ENCODE measurements at places on chromosomes 3 and 15.

DNA sequence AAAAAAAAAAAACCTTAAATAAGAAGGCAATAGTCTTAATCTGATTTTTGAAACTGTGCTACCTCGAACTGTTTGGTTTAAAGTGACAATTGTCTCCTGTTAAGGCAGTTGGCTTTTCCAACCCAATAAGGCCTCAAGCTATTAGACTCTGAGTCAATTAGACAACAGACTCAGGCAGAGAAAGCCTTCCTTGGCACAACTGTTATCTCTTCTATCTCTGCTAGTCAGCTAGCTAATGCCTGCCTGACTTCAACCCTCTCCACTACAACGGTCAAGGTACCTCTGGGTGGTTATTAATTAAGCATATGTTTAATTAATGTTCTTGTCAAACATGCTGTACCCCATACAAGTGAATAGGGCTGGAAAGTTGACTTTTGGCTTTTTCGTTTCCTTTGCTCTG, 110.2 kb upstream of the NLGN1 start:
- DNase-seq: no peak

DNA sequence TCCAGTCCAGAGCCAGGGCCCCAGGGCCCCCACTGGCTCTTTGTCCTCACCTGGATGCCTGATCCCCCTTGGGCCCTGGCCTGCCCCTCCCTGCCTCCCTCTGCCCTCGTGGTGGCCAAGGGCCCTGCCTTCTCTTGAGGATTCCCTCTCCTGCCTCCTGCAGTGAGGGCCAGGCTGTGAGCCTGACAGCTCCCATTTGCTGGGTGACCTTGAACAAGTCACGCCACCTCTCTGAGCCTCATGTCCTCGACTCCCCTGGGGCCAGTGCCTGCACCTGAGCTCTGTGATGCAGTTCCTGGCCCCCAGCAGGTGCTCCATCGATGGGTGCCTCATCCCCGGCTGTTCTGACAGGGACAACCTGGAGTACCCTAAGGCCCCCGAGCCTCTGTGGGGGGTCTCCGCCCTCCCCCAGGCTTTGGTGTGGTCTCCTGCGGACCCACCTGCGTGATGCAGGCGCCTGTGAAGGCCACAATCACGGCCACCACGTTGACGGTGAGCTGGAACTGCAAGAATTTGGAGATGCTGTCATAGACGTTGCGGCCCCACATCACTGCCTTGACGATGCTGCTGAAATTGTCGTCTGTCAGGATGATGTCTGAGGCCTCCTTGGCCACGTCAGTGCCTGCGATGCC, 24.1 kb upstream of the SEC13 start:
- no peak for DNase-seq

- no peak for DNase-seq
These were observed 57.5 kb downstream of the RBMS3 start for GRCh38 chr3:29338377-29338776.

GRCh38 chr15:62803856-62804400, 238.6 kb upstream of the TPM1 start:
- no peak for DNase-seq
